MG63 (cell line): ENCODE measurements at places on chromosomes 7 and 10.

DNA sequence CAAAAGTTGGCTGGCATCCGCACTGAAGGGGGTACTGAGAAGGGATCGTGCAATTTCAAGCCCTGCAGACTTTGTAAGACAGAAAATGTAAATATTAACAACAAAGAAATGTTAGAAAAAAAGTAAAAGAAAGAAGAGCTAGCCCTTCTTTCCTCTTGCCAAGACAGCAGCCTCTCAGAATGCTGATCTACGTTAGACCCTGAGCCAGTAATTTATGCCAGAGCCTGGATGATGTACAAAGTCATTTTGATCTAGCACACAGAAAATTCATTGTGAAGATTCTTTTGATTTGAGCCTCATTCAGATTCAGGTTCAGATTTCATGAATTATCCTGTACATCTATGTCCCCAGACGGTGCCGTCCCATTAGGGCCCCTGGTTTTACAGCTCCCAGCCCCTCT lies 105.2 kb downstream of the PRKCQ start:
- DNase-seq = no peak

GRCh38 chr7:83178066-83178465 lies 15.4 kb upstream of the PCLO start:
- no peak for DNase-seq

DNA sequence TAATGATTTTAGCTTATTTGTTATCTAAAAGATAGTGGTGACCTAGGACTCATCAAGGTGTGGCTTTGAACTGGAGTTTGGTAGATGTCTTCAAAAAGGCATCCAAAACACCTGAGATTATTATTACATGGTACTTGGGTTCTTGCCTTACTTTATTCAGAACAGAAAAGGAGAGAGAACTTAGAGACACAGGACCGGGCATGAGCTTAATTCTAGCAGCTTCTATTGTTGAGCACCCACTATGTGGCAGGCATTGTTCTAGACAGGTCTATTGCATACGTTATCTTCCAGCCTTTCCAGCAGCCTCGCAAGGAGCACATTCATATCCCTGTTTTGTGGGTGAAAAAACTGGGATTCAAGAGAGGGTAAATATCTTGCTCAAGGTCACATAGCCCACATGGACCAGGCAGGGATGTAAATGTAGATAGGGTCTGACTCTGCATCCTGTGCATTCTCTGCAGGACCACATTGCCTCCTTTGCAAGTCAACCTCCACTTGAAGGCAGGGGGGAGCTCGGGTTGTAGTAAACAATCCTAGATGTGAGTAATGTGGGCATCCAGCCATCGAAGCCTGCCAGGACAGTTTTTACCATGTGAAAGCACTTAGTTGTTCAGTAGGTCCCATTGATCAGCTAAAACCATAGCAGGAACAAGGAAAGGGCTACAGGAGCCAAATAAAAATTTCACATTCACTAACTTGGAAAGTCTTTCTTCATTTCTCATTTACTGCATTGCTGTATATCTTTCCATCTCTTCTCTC lies 551.4 kb downstream of the LRMDA start:
- peak; percentile 80 for DNase-seq

DNA sequence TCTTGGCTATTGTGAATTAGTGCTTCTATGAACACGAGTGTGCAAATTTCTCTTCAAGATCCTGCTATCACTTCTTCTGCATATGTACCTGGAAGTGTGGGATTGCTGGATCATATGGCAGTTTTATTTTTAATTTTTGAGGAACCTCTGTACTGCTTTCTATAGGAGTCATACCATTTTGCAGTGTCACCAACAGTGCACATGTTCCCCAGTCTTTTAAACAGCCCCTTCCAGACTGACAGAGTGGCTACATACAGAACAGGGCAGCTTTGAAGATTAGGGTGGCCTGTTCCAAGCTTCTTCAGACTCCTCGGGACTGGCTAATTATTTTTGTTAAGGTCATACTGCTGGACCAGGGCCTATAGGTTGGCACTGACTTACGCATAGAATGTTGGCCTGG lies 82.9 kb downstream of the AUTS2 start:
- DNase-seq = no peak

- DNase-seq = no peak
Measured at GRCh38 chr7:50314836-50315592, 10.5 kb downstream of the IKZF1 start.

- peak; percentile 90 for DNase-seq
Measured at GRCh38 chr7:105013221-105013815, 687 bp upstream of the KMT2E start.

DNA sequence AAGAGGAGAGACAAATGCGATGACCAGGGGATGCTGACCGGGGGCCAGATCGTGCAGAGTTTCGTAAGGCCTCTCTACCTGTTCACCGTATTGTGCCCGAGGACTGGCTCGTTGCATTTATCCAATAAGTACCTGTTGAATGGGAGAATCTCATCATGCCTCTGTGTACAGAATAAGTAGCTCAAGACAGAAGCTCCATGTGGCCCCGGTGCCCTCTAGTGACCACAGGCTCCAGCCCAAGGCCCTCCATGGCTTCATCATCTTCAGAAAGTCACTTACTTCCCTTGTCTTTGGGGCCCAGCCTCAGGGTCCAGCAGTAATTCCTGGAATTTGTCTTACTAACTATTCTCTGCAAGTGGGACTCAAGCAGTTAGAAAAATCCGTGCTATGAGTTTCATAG lies 151.0 kb downstream of the CHN2 start:
- DNase-seq = peak; percentile 13
